ENCODE measurements at places on chromosomes 16 and 17.
A peak's percentile ranks its signal among the peaks of the same experiment; 100 is the strongest.

GRCh38 chr17:35185849-35186248, 8.3 kb downstream of the SLC35G3 start:
- DNase-seq: no peak

GRCh38 chr17:36475346-36475970, 11.0 kb upstream of the ZNHIT3 start:
- peak; percentile 11 for DNase-seq

- no peak for DNase-seq
Observed at GRCh38 chr17:72188801-72189200, 68.0 kb downstream of the SOX9 start.

DNA sequence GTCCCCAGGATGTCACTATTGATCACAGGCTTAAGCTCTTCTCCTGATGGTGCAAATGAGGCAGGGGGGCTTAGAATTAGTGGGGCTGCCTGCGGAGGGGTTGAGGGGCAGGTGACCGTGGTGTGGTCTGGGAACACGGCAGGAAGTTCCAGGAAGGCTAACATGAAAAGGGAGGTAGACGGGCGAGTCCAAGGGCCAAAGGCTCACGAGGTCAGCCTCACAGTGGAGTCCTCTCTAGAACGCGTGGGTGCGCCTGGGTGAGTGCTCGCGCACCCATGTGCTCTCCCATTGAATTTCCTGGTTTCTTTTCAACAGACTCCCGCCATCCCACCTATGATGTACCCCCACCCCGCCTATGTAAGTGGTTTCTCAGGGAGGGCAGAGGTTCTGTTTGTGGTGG, 15.2 kb downstream of the LGALS9 start:
- no peak for DNase-seq

- DNase-seq: no peak
Observed at GRCh38 chr17:40326014-40326831, 17.2 kb downstream of the RARA start.

DNA sequence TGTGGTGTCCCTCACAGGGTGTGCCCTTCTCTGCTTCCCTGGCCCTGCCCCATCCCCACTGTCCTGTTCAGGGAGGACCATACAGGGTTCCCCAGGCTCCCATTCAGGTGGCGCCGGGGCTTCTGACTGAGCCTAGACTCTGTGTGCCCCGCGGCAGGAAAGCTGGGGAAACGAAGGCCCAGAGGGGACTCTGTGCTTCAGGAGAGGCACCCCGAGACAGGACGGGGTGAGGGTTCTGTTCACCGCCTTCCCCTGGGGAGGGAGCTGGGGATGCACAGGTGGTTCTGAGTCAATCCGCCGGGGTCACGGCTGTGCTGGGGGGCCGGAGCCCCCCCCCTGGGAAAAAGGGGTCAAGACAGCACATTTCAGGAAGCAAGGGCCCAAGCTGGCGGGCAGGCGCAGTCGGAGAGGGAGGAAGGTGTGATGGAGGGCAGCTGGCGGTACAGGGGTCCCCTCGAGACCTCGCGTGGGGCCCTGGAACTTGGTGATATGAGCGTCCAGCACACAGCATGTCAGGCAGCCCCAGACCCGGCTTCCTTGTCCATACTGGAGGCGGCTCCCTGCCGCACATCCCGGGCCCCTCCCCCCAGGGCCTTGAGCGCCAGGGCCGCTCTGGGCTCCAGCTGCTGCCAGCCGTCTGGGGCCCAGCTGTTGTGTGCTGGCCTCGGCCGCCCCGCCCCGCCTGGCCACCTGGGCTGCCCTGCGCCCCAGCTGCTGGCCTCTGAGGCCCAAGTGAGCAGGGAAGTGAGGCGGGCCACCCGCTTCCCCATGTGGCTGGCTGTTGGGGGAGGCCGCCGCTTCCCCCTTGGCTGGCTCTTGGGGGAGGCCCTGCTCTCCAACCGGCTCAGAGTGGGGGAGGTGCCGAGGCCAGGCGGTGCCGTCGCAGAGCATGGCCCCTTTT, 5.6 kb upstream of the NOTUM start:
- DNase-seq: peak; percentile 76

- DNase-seq: no peak
Observed at GRCh38 chr16:26175944-26176343, 484.2 kb downstream of the HS3ST4 start.

- DNase-seq: no peak
Observed at GRCh38 chr17:20189302-20189701, 180.1 kb downstream of the SPECC1 start.

DNA sequence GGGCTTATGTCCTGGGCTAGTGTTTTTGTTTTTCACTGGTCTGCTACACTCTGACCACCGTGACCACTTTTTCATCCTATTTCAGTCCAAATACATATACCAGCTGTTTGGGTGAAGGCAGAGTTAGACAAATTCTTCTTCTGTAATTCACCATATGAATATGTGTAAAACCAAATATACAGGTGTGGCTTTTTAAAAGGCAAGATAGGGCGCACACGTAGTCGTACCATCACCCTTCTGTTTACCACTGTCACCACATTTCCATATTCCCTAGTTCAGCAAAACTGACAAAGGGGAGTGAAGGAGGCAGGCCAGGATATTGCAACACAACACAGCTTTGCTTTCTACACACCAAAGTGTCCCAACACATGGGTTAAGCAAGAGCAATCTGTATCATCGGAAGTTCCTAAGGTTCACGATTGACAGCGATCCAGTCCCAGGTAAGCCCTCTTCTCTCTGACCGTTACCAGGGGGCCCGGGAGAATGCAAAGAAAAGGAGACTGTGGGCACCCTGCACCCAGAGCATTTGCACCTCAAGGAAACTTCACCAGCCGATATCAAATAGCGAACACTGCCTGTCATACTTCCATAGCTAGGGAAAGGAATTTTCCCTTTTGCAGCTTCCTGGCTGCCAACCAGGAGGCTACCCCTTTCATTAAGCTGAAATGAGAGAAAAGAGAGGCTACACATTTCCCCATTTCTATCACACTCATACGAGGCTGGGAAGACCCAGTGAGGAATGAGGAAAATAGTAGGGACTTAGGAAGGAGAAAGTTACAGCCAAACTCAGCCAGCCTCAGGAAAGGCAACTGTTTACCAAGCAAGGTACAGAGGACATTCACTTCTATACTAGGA, 23.1 kb downstream of the CREBBP start:
- DNase-seq: no peak

DNA sequence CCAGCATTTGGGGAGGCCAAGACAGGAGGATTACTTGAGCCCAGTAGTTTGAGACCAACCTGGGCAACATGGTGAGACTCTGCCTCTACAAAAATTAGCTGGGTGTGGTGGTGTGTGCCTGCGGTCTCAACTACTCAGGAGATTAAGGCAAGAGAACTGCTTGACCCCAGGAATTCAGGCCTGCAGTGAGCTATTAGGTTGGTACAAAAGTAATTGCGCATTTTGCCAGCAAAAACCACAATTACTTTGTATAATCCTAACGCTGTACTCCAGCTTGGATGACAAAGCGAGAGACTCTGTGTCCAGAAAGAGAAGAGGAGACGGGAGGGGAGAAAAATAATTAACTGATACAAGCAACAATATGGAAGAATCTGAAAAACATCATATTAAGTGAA, 32.7 kb downstream of the YWHAE start:
- no peak for DNase-seq

GRCh38 chr17:4557626-4558346, 2.6 kb downstream of the GGT6 start:
- DNase-seq: no peak

- DNase-seq: no peak
Observed at GRCh38 chr16:28538733-28539596, at the start of gene NUPR1. Gene NUPR1, minus strand, starts transcription at chr16:28538974. Its CDS starts 67 bp downstream, at chr16:28538907.

DNA sequence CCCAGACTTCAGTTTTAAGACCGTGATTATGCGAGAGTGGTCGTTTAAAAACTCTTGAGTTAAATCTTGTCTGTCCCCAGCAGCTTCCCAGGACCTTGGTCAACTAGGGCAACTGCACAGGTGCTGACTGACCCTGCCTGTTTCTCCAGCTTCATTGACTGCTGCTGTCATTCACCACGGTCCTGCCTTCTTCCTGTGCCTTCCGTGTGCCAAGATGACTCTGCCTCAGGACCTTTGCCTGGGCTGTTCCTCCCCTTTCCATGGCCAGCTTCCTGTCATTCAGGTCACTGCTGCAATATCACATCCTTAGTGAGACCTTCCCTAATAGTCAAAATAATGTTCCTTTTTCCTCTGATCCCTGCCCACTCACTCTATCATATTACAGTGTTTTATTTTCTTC, 3.9 kb downstream of the KIAA0513 start:
- no peak for DNase-seq

DNA sequence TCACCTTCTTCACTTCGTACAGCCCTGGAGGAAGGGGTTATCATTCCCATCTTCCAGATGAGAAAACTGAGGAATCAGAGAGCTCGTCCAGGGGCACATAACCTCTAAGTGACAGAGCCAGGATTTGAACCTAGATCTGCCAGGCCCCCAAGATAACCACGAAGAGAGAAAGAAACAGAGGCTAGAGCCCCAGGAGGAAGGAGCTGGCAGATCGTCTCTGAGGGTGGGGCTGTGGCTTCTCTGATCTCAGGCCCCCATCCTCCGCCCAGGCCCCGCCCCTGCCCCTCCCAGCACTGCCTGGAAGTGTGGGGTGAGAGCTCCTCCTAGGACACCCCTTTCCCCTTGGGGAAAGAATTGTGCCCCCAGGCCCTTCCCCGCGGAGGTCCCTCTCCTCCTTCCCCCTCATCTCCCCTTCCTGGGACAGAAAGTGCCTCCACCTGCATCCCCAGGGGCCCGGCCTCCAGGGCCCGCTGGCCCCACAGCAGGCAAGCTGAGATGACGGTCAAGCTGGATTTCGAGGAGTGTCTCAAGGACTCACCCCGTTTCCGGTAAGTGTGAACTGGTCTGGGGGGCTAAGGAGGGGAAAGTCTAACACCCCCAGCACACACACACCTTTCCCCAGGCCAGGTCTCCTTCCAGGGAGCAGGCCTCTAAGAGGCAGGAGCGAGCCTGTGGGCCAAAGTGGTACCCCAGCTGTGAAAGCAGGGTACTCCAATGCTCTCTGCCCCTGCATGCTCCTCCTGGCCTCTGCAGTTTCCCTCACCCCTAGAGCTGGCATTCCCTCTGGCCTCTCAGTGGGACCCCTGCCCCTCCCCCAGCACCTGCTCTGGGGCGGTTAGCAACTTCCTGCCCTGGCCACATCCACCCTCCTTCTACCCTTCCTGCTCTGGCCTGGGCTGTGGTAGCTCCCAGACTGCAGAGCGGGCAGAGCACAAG, at the start of gene ACAP1:
Gene ACAP1 (plus strand): TSS at position 290 of the 936 bp plus-strand sequence. CDS start 206 bp downstream, at position 496.
- no peak for DNase-seq

- no peak for DNase-seq
Observed at GRCh38 chr17:57735230-57735629, 9.9 kb downstream of the CCDC182 start.
